ENCODE measurements at places on chromosomes 7 and 10.

DNA sequence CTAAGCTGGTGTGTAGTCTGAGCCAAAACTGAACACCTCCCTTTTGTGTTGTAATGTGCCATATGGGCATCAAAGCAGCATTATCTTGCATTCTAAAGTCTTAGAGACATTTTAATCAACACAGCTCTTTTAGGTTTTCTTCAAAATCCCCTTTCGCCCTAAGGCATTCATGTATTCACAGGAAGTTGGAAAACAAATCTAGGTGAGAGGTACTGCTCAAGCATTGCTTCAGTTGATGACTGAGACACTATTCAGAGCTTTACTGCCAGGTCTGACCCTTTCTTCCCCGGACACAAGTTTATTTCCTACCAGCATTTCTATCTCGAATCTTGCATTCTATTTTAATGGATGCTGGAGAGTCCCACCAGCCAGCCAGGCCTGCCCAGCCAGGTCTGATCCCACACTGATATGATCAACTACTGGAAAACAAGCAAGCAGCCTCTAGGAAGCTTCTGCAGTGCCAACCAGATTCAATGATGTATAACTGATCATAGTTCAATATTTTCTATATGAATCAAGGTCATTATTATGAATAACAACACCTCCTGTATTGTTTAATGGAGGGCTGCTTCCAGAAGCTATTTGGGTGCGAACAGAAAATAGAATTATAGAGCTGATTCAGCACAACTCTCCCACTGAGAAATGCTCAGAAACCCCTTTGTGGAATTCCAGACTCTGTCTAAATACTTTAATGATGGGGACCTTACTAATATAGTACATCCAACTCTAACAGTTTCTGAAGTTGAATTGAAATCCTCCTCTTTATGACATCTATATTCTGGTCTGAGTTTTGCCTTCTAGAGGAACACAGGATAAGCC lies 4.0 kb upstream of the BRAF start:
- no peak for DNase-seq

GRCh38 chr7:96657347-96658021 lies 52.2 kb downstream of the SEM1 start:
- DNase-seq, result no peak

GRCh38 chr7:6015917-6016652 lies 7.0 kb downstream of the AIMP2 start:
- DNase-seq, result no peak

DNA sequence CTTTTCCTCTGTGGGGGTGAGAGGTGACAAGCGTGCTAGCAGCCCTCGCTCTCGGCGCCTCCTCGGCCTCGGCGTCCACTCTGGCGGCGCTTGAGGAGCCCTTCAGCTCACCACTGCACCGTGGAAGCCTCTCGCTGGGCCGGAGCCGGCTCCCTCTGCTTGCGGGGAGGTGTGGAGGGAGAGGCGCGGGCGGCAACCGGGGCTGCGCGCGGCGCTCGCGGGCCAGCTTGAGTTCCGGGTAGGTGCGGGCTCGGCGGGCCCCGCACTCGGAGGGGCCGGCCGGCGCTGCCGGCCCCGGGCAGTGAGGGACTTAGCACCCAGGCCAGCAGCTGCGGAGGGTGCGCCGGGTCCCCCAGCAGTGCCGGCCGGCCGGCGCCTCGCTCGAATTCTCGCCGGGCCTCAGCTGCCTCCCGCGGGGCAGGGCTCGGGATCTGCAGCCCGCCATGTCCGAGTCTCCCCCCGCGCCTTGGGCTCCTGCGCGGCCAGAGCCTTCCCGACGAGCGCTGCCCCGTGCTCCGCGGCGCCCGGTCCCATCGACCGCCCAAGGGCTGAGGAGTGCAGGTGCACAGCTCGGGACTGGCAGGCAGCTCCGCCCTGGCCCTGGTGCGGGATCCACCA lies 352.8 kb upstream of the PODXL start:
- no peak for DNase-seq

- DNase-seq, result no peak
Measured at GRCh38 chr10:43292755-43293676, 26.2 kb upstream of the RASGEF1A start.

DNA sequence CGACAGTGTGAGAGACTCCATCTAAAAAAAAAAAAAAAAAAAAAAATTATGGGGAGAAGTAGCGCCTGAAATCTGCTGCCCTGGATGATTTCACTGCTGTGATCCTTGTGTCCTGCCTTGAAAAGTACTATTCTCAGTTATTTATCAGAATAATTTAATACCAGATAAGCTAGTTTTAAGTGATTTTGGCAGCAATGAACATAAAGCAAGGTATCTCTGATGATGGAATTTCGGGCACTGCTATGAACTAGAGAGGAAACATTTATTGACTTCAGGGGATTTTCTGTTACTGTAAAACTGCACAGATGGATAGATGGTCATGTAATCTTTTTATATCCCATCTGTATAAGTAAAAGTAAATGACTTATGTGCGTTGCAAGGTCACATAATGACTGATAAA lies 619.1 kb upstream of the ANKRD30A start:
- DNase-seq, result no peak

GRCh38 chr7:85191383-85191782 lies 4.5 kb upstream of the SEMA3D start:
- peak; percentile 3 for DNase-seq

GRCh38 chr10:42367532-42368230 lies 270.7 kb downstream of the ZNF33B start:
- DNase-seq, result no peak

DNA sequence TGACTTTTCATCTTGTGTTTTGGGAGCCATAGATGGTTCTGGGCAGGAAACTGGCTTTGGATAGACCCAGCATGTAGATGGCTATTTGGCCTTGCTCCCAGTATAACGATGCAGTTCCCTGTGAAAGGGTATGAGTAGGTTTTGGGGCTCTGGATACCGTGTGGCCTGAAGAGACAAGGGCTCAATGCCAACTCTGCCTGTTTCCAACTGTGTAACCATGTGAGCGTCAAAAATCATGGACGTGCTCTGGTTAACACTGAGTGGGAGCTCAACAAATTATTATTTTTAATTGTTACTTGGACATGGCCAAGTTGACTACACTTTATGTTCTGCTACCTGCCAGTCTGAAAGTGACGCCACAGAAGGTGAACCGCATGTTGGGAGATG lies 41.8 kb downstream of the EGFR start:
- DNase-seq, result no peak

GRCh38 chr7:55429835-55430499 lies 64.8 kb downstream of the LANCL2 start:
- no peak for DNase-seq

- no peak for DNase-seq
Measured at GRCh38 chr7:51949726-51950644, 633.4 kb upstream of the COBL start.

DNA sequence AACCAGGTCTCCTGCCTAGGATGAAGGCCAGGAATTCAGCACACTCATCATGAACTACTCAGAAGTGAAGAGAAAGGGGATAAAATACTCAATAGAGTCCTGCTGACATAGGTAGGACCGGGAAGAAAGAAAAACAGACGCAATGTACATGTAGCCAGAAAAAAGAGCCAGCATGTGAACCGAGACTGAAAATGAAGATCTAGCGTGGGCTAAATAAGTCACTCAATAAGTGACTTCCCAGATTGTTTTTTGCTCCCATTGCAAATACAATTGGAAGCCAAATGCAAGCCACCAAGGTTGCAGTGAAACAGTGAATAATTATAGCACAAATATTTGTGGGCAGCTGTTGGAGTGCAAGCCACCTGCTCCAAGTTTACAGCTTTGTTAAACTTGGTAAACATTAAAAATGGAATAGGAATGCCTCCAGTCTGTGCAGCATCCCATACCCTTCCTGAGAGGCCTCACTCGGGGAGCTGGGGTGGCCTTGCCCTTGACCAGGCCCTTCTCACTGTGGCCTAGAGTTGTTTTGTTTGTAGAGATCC lies 34.7 kb upstream of the HPS1 start:
- no peak for DNase-seq

- peak; percentile 22 for DNase-seq
Measured at GRCh38 chr7:132318352-132319318, 257.6 kb downstream of the PLXNA4 start.

DNA sequence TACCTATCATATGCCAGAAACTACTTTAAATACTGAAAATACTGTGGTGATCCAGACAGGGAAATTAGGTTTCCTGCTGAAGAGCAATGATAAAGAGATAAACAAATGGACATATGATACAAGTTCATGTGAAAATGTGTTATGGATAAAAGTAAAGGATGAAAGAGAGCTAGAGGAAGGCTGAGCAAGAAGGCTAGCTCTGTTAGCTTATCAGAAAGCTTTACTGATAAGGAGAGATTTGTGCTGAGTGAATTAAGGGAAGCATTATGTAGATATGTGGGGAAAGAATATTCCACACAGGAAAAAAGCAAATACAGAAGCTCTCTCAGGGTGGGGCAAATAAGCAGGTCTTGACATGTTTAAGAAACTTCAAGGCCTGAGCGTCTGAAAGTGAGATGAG lies 308.4 kb downstream of the HDAC9 start:
- DNase-seq, result no peak

DNA sequence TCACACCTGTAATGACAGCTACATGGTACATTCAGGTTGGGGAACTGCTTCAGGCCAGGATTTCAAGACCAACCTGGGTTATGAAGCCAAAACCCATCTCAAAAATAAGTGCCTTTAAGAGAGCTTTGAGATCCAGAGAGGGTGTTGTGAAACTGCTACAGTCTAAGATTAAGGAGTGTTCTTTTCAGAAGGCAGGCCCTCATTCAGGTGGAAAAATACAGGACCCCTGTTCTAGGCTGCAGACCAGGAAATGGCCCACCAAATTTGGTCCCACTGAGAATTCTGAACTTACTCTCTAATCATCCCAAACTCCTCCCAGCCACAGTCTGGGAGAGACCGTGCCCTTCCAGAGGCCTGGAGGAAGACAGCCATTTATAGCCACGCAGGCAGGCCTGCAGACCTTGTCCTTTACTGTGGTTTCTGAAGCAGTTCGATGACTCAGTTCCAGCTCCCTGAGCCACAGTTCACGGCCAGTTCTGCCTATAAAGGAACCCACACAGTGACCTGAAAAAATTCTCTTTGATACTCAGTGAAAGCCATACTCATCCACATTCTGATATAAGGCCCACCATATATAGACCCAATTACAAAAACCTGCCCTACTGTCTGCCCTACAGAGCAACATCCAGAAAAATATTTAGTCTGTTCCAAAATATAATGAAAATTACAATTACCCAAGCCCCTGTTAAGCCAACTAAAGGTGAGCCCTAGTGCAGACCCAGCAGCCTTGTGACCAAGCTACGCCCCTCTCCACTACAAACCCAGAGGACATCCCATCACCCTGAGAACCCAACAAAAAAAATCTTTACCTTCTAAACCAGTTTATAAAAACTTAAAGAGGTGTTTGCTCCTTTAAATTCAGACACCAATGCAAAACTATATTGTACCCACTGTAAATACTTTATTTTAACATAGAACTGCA lies 21.2 kb downstream of the ZNF680 start:
- DNase-seq, result no peak

- DNase-seq, result no peak
Measured at GRCh38 chr10:125296598-125296997, 136.2 kb upstream of the CTBP2 start.

Measured in NCI-H1048 (cell line).